ENCODE measurements at places on chromosomes 6 and 20.

DNA sequence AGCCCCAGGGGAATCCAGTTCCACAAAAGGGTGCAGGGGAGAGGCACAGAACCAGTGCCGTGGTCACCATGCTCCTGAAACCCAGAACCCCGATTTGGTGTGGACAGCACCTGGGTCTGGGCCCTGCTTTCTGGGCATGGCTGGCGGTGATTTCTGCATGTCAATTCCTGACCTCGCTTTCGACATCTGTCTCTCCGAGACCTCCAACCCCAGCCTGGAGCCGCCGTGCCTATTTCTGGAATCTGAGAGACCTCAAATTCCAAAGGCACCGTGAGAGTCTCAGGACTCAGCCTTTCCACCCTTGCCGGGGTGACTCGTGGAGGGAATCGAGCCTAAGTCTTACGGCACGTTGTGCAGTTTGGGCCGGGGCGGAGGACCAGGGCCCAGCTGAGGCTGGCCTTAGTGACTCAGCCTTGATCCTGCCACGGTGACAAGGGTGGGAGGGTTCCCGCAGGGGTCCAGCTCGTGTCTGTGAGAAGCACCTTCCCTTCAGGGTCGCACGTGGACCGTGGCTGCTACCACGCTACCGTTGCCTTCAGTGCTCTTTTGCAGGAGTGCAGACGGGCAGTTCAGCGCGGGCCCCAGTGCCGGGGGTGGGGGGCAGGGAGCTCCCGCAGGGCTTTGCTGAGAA is 133.7 kb downstream of the PXDC1 start:
- no peak for DNase-seq

DNA sequence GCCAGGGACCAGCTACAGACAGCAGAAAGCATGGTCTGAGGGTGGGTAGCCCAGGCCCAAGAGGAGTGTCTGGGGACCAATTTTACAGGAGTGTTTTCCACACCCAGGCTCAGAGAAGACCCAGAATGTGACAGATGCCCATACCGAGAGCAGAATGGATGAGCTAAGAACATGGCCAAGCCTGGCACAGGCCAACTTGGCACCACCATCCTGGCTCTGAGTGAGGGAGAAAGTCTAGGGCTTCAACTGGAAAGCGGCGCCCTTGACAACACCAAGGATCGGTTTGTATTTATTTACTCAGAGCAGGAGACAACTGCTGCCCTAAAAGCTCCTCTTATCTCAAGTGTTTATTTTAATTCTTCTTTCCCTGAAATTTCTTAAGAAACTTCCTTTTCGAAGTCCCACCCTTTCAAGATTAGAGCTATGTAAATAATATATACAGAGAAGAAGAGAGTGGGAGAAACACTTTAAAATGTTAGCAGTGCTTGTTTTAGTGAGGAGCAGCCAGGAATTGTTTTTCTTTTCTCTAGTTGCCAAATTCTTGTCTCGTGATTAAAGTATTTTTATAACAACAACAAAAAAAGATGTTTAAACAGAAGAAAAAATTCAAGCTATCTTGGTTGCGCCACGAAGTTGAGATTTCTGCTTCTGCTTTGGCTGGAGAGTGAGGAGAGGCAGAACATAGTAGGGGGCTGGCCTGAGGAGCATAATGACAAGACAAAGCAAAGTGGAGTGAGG is 16.2 kb downstream of the TNXB start:
- DNase-seq, result no peak

DNA sequence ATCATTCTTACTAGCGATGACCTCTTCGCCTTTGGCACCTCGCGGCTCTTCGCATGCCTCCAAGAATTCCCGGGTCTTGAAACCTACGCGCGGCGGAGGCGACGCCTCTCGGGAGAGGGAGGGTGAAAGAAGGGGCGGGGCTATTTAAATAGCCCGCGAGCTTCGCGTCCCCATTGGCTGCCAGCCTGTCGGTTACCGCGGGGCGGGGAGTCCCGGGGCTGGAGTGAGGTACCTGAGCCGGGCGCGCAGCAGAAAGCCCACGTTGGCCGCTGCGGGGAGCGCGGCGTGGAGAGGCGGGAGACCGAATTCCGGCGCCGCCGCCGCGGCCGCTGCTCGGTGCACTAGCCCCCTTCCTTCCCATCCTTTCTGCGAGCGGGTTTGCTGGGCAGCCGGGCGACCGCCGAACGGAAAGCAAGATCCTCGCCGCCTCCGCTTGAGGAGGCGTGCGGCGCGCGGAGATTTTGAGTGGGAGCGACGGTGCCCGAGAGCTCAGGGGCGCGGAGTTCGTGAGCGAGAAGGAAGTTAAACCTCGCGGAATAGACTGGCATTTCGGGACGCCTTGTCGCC is at the start of gene BMP6:
BMP6 (plus strand) TSS at position 251 of the 567 bp plus-strand sequence. CDS start 857 bp downstream, outside the sequence.
- peak; percentile 82 for DNase-seq

- no peak for DNase-seq
Measured at GRCh38 chr20:35355372-35355771, 56.4 kb downstream of the UQCC1 start.

DNA sequence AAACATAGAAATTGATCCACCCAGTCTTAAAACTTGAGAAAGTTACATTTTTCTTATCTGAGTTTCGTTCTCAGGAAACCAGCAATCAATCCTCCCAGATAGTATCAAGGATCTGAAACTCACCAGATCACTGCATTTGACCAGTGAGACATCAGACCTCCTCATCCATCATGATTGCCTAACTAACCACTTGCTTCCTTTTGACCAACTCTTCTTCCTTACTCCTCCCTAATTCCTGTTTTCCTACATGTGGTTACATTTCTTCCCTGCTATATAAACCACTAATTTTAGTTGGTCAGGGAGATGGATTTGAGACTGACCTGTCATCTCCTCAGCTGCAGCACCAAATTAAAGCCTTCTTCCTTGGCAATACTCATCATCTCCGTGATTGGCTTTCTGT is 357.1 kb upstream of the POU3F2 start:
- DNase-seq, result no peak

- DNase-seq, result no peak
Measured at GRCh38 chr6:96469312-96469711, 52.3 kb upstream of the UFL1 start.

DNA sequence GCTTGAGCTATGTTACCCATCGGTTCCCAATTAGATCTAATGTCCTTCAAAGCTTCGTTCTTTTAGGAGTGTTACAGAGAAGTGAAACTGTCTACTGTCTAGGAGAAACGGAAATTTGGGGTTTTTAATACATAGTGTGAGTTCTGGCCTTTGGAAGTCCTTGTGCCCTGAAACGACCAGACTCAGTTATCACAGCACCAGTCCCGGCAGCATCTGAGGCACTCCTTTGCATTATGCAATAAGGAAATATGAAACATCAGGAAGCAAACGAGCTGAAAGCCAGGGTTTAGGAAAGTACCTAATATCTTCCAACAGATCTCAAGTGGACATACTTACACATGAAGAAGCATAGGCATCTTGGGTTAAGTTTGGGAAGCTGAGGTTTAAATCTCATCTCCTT is 61.8 kb upstream of the ADGRF1 start:
- no peak for DNase-seq

DNA sequence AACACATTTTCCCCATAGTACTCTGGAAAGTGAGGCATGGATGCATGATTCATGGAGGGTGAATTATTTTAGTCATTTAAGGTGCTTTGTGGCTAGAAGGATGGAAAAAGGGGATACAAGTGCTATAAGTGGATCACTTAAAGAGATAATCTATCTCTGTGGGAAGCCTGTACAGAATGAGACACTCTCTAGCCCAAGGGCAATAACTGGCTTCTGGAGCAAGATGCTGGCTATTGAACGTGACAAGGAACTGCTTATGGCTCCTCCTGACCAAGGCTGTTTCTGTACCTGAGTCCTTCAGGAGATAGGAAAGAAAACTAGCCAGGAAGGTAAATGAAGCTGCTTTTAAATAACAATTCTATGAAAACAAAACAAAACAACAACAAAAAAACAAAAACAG is 590.7 kb downstream of the EYS start:
- DNase-seq, result no peak

- DNase-seq, result no peak
Measured at GRCh38 chr6:132571774-132572173, 1.7 kb downstream of the TAAR6 start.

- no peak for DNase-seq
Measured at GRCh38 chr6:162576016-162576415, 151.6 kb downstream of the PRKN start.

- no peak for DNase-seq
Measured at GRCh38 chr6:9360881-9361280, 925.5 kb upstream of the SLC35B3 start.

DNA sequence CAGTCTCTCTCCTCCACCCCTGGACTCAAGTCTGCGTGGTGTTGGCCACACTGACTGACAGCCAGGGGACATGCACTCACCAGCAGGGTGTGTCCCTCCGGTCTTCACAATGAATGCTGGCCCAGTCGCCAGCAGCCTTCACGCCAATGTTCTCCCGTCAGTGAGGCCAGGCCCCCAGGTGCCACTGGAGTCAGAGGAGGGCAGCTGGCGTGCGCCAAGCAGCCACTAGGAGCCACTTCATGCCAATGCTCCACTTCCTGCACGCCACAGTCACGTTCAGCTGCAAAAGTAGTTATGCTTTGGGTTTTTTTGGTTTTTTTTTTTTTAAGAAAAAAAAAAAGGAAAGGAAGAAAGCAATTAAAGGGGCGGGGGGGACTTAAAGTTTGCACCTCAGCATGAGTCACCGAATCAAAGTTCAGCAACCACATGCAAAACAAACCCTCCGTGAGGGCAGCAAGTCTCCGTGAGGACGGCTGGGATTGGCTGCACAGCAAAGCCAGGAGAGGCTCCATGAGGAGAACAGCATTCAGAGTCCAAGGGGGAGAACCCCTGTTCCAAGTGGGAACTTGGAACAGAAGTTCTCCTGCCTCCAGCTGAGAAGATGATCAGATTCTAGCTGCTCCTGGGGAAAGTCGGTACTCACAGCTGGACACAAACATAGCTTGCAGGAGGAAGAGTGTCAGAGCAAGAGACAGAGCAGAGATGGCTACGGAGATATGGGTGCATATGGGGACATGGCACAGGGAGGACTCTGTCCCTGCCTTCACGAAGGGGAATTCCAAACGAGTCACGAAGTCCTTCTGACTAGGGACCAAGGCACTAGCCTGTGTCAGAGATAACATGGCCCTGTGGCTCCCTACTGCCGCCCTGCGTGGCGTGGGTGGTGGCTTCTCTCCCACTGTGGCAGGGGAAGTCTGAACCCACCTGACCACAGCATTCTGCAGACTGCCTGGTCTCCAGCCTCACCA is at the start of gene ZC3H12D:
ZC3H12D (minus strand) TSS at position 282 of the 968 bp plus-strand sequence. CDS start 10,471 bp downstream, outside the sequence.
- DNase-seq, result peak; percentile 92

- no peak for DNase-seq
Measured at GRCh38 chr6:134502614-134503549, 185.0 kb upstream of the SGK1 start.

DNA sequence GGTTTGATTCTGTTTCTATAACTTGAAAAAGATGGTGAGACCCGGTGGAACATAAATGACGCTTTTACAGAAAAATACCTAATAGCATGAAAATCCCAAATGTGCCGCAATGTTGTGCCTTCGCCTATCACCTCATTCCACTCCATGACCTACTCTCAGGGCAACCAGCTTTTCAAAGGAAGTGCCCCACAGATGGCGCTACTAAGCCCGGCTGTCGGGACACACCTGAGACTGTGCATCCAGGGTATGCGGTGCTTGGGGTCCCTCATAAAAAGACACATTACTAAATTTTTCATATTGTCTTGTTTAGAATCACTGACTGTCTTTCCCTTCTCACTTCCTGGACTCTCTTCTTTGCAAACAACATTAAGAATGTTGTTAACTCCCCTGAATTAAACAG is 145.5 kb upstream of the RPS6KA2 start:
- DNase-seq, result peak; percentile 20

DNA sequence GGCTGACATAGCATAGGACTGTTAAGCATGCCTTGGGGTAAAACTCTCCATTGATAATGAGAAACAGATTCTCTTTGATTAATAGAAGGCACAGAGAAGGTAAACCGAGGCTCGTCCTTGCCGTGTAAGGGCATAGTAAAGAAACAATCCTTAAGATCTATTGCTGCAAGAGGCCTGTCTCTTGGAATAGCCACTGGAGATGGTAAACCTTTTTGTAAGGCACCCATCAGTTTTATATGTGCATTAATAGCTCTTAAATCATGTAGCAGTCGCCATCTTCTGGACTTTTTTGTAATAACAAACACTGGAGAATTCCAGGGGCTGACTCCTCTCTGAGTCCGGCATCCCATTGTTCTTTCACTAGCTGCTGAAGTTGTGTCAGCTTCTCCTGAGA is 8.4 kb upstream of the ABHD12 start:
- peak; percentile 15 for DNase-seq

DNA sequence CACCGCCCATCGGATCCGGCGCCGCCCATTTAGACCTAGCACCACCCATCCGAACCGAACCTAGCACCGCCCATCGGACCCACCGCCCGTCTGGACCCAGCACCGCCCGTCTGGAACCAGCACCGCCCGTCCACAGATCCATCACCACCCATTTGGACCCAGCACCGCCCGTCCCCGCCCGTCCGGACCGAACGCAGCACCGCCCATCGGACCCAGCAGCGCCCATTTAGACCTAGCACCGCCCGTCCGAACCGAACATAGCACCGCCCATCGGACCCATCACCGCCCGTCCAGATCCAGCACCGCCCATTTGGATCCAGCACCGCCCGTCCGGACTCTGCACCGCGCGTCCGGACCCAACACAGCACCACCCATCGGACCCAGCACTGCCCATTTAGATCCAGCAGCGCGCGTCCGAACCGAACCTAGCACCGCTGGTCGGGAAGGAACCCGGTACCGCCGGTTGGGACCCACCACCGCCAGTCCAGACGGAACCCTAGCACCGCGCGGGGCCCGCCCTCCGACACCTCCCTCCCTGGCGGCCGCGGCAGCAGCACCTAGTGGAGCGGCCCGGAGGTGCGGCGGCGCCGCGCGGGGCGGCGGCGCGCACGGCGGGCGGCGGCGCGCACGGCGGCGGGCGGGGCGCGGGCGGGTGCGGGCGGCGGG is 348 bp upstream of the AFDN start:
- peak; percentile 80 for DNase-seq

GRCh38 chr6:166950443-166950821 is 5.9 kb downstream of the RNASET2 start:
- DNase-seq, result peak; percentile 48

- no peak for DNase-seq
Measured at GRCh38 chr6:169163411-169163901, 90.2 kb downstream of the THBS2 start.

GRCh38 chr20:20024942-20025341 is 7.8 kb downstream of the NAA20 start:
- no peak for DNase-seq

- peak; percentile 77 for DNase-seq
Measured at GRCh38 chr20:58447511-58448391, 58.7 kb downstream of the VAPB start.
